ENCODE measurements at places on chromosomes 6 and 20. TPM values are rescaled to one million over a fixed set of nuclear protein-coding genes. Genes with fewer than 3 reads are reported as not detected.

DEF6 gene
- polyA plus RNA-seq, result 3.4 TPM

DNA sequence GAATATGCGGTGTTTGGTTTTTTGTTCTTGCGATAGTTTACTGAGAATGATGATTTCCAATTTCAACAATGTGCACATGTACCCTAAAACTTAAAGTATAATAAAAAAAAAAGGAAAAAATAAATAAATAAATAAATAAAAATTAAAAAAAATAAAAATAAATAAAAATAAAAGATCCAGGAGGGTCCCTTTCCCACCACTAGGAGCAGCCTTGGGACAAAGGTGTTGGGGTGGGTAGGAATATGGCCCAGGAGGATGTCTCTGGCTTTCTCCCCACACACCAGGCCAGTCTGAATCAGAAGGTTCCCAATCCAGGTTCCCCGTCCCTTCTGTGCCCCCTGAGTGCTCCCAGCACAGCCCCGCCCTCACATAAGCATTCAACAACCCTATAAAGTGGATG, 9.5 kb downstream of the LRFN2 start:
- DNase-seq, result no peak

FAM217A gene
- 3.9 TPM for polyA plus RNA-seq

GRCh38 chr20:62452475-62453095, 23.2 kb downstream of the GATA5 start:
- DNase-seq, result no peak

GRCh38 chr6:135114355-135115145, 59.9 kb upstream of the HBS1L start:
- no peak for DNase-seq

GRCh38 chr6:85111481-85112011, 338.3 kb upstream of the NT5E start:
- no peak for DNase-seq

DNA sequence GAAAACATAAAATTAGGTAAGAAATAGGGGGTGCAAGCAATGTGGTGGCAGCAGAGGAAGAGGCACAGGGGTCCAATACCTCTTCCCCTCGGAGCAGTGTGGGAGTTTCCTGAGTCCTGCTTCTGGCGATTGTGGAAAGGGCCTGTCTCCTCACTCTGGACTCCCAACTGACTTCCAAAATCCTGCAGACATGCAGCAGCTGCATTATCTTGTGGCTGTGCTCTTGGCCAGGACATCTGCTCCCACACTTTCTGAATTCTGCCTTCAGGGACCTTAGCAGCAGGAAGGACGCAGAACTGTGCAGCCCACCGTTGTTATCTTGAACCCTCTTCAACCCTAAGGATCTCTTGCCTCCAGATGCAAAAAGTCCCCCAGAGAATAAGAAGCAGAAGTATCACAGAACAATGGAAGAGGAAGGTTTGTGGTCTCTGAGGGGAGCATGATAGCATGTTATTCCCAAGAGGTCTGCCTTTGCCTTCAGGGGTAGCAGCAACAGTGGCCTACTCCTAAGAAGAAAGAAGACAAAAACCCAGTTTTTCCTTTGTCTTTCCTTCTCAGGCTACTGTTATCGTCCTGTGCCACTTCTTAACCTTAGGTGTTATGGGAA, 102.5 kb upstream of the EMILIN3 start:
- DNase-seq, result no peak

BANF2 gene
- polyA plus RNA-seq, result 0.38 TPM

GRCh38 chr20:58374027-58374850, 14.8 kb upstream of the VAPB start:
- no peak for DNase-seq

GRCh38 chr6:145756170-145756662, 20.9 kb upstream of the EPM2A start:
- DNase-seq, result no peak

DNA sequence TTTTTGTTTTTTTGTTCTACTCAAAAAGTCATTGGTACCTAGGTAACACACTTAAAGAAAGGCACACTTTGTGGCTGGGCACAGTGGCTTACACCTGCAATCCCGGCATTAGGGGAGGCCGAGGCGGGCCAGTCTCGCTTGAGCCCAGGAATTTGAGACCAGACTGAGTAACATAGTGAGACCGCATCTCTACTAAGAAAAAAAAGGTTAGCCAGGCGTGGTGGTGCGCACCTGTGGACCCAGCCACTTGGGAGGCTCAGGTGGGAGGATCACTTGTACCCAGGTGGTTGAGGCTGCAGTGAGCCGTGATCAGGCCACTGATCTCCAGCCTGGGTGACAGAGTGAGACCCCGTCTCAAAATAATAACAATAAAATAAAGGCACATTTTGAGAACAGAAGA, 67.4 kb upstream of the BHLHE23 start:
- no peak for DNase-seq

- no peak for DNase-seq
Measured at GRCh38 chr20:58033026-58033536, 195.4 kb downstream of the ANKRD60 start.

- no peak for DNase-seq
Measured at GRCh38 chr6:15023448-15023847, 222.4 kb upstream of the JARID2 start.

CCN6 gene
- polyA plus RNA-seq, result 2.7 TPM

GRCh38 chr6:399785-400534, 8.4 kb downstream of the IRF4 start:
- no peak for DNase-seq

GRCh38 chr6:153591159-153591558, 447.9 kb upstream of the OPRM1 start:
- DNase-seq, result no peak

- DNase-seq, result no peak
Measured at GRCh38 chr6:40520084-40520483, 67.1 kb downstream of the LRFN2 start.

RBPJL gene
- not detected for polyA plus RNA-seq

FNDC1 gene
- polyA plus RNA-seq, result 6.3 TPM

MUCL3 gene
- 0.10 TPM for polyA plus RNA-seq

HLA-DQA1 gene
- polyA plus RNA-seq, result 3.3 TPM

GRCh38 chr6:52388790-52389189, 26.8 kb downstream of the PAQR8 start:
- no peak for DNase-seq

SLCO4A1 gene
- 2.0 TPM for polyA plus RNA-seq

DNA sequence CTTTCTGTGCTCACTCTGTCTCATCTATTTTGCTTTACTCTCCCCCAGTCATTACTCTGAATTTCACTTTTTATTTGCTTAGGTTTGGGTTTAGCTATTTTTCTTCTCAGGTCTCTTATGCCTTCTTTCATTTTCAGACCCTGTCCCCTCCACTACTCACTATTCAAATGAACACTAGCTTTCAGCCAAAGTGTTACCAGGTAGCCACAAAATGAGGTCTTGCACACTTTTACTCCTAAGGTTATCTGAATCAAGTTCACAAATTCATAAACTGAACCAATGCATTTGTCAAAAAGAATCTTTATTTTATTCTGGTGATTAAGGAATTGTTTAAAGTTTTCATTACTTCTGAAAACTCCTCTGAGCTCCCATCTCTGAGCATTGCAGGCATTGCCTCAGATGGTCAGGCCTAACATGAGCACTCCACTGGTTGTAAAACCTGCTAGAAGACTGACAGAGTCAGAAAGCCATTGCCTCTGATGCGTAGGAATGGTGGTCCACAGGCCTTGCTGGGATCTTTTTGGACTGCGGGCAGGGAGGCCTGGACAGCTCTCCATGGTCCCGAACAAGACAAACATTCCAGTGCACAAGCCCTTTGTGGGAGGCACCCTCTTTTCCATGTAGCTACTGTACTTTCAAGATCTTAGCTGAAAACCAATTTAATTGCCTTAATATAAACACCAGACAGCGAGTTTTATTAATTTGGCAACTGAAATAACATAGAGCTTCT, 48.5 kb downstream of the FYN start:
- no peak for DNase-seq

PKIB gene
- 1.3 TPM for polyA plus RNA-seq

DACT2 gene
- 19.3 TPM for polyA plus RNA-seq

C4A gene
- polyA plus RNA-seq, result 17.0 TPM

GRCh38 chr20:32539817-32540675, 45.1 kb downstream of the NOL4L start:
- no peak for DNase-seq

GRCh38 chr20:52958211-52958610, 13.9 kb upstream of the TSHZ2 start:
- no peak for DNase-seq

DNA sequence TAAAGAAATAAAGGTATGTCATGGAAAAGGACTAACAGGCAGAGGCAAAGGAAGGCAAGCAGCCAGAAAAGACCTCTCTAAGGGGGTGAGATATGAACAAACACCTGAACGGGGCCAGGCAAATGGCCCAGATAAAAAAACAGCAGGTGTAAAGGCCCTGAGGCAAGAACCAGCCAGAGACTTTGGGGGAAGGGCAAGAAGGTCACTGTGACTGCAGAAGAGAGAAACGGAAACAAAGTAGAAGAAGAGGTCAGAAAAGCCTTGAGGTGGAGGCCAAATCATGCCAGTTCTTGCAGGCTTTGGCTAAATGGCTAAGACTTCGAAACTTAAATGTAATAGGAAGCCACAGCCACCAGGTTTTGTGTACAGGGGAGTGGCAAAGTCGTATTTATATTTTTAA, 30.8 kb downstream of the KIF16B start:
- DNase-seq, result no peak

GTSF1L gene
- polyA plus RNA-seq, result not detected

- DNase-seq, result no peak
Measured at GRCh38 chr6:18249271-18249670, 15.1 kb downstream of the DEK start.

FUT9 gene
- polyA plus RNA-seq, result 7.8 TPM

- DNase-seq, result no peak
Measured at GRCh38 chr6:24016286-24016685, 109.7 kb upstream of the NRSN1 start.

DNA sequence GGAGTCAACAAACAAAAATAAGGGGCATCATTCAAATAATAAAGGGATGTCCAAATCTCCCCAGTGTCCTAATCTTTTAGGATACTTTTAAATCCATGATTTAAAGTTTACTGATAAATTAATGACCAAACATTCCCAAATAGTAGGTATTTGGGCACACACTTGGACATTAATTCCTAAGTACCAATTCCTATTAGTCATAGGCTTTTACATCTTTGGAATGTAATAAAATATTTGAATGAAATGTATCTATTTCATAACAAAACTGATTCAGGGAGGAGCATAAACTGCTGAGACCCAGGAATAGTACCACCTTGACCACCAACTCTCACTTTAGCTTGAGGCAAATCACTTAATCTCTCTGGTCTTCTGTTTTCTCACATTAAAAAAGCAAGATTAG, 44.3 kb downstream of the VGLL2 start:
- DNase-seq, result no peak

DNA sequence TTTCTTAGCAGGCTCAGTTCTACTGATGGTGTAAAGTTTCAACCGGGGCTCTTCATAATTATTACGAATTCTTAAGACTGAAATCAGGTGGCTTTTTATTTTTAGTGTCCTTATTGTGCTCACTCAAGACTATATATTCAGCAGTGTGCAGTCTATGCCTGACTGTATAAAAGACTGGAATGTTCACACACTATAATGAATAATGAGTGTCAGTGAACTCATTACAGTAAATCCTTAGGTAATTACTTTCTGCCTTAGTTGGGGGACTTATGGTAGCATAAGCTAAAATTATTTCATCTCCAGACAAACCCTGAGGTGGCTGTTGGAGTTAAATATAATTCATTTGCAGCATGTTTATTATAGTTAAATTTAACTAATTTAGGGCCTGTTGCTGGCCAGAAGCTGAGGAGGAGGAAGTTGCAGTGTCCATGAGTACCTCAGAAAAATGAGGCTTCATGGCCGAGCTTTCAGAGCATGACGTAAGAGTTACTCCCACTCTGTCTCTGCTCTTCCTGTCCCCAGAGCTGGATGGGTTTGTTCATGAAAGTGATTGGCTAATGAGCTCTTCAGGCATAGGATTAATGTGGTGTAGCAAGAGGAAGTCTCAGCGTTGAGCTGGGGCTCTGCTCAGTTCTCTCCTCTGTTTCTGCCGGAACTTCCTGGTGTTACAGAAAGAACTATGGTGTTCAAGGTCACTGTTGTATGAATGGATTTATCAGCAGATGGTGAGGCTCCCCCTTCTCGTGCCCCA, 335.7 kb downstream of the NRN1 start:
- peak; percentile 64 for DNase-seq

DNA sequence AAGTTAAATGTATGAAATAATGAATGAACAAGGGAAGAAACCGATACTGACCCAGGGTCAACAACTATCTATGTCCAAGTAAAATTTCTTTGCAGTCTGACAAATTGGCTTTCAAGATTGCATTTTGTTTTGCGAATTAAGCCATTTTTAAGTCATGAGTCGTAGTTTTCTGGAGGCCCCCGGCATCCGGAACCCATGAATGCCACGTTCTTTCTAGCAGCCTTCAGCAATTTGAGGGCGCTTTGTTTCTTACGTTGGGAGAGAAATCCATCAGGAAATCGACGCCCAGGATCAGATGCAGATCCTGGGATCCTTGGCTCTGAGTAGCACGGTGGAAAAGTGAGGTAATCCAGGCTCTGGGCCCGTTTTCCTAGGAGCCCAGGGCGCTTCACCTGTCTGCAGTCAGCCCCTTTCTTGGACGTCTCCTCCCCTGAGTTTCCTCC, 309 bp upstream of the ABRACL start:
- no peak for DNase-seq
